ENCODE measurements at places on chromosomes 1 and 21.

GRCh38 chr1:37255868-37256267 is 218.5 kb upstream of the ZC3H12A start:
- DNase-seq = no peak

- DNase-seq = no peak
Observed at GRCh38 chr1:26281971-26282370, 2.1 kb downstream of the SH3BGRL3 start.

DNA sequence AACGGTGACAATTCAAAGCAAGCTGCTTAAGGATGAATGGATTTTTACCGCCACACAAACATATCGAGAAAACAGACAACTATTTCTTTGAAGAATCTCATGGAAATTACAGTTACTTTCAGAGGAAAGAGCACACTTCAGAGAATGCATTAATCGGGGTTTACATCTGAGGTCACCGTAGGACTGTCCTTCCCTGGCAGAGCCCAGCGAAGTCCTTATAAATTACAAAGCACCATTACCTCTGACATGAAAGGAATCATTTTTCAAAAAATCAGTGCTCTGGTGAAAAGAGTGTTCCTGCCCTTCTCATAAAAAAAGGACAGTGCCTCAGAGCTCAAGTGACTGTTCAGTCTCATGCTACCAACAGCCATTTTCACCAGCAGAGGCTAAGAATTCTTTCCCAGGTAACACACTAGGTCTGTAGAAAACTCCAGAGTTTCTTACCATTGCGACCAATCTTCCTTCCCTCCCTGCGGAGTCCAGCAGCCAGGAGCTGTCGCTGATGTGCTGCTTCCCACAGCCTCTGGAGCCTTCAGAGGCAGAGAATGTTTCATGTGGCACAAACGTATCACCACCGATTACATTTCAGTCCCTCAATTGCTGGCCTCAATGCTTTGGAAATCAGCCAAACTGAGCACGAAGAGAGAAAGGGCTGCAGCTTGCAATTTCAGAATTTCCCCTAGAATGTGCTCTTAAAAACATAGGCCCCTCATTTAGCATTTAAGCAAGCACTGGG is 75.4 kb downstream of the PLD5 start:
- DNase-seq = no peak

GRCh38 chr21:38139380-38140168 is 117.2 kb upstream of the KCNJ15 start:
- no peak for DNase-seq

DNA sequence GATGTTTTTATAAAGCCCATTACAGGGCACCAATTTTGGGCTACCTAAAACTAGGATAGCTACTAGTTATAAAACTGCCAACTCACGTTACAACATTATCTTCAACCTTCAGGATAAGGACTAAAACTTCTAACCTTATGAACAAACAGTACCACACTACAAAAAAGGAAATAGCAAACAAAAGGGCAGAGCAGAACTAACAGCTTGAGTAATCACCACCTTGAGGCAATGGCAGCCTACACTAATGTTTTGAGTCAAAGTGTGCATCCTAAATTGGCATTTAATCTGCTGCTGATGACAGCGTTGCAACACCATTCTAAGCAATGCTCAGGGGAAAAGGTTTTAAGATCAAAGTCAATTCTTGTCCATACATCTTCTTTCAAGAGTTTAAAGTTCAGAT is 27.2 kb downstream of the PTP4A2 start:
- DNase-seq = no peak

DNA sequence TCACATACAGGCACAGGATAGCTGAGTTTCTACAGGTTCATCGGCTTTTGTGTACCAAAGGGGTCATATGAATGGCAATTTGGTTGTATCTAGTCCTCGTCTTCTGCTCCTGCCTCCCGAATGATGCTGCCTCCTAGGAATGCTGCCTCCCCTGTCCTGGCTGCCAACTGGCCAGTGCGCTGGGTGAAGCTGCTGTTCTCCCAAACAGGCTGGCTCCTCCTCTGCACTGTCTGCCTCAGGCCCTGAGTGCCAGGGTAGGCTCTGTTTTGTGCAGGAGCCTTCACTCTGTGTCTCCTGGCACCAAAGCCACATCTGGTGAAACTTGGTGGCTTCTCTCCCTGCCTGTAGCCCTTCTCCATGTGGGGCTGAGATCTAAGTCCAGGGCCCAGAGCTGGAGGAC is 60.3 kb downstream of the RHOU start:
- DNase-seq = no peak

- no peak for DNase-seq
Observed at GRCh38 chr1:235052067-235053008, 76.3 kb downstream of the TOMM20 start.

DNA sequence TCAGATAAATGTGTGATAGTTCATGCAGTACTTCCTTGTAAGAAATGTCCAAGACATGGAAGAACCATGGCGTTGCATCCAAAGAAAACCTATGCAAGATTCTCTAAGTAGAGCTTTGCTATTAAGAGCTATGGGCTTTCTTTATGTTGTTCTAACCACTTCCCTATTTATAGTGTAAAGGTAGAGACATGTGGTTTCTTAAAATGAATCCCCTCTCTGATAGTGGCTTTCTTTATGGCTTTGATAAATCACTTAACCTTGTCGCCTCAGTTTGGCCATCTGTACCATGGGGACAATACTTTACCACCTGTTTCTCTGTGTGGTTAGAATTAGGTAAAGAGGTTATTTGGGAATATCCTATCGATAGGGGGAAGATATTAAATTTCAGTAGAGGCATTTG is 305.5 kb downstream of the NFIA start:
- no peak for DNase-seq
